ENCODE measurements at places on chromosomes 1 and 21. TPM values are rescaled to one million over a fixed set of nuclear protein-coding genes. Genes with fewer than 3 reads are reported as not detected.

HHAT gene
- 9.7 TPM for total RNA-seq

KCNT2 gene
- 6.3 TPM for total RNA-seq

GRCh38 chr1:15671430-15671829, 12.7 kb upstream of the PLEKHM2 start:
- DNase-seq = no peak

DNA sequence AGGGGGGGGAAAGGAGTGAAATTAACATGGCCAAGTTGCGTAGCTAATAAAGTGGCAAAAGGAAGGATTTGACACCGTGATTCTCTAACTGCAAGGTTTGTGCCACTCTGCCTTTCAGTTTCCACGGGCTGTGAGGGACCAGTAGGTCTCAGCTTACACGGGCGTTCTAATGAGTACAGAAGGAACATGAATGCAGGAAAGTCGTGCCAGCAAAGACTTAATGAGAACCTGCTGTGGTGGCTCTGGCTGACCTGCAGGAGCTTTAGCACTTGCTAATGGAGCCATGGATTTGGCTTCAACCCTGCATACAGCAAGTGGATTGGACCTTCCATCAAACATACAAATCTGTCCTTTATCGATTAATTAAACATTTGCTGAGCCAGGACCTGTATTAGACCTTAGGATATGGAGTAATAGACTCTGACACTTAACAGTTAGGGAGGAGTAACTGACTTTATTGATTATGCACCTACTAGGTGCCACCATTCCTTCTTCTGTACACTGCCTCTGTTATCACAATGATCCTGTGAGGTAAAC, 15.1 kb upstream of the PITHD1 start:
- no peak for DNase-seq

- no peak for DNase-seq
These were observed 4.4 kb downstream of the ATP1B1 start for GRCh38 chr1:169110689-169111447.

Measured in kidney (tissue), 22 donors.